ENCODE measurements at places on chromosomes 16 and 17.

DNA sequence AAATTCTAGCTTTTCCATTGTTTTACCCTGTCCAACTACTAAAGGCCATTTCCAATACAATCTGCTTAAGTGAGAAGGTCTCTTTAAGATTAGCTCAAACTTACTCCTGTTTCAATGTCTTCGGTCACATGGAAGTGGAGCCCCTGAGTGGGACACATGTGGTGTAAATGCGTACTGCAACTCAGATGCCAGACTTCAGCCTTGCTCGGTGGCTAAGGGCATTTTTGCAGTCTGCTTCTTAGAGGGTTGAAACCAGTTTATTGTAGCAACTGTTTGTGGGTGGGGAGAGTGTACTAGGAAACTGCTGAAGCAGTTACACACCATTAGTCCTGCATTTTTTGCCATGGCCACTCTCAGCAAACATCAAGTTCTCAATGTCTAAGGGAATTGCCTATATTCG, 140.6 kb downstream of the PARN start:
- DNase-seq, result no peak

DNA sequence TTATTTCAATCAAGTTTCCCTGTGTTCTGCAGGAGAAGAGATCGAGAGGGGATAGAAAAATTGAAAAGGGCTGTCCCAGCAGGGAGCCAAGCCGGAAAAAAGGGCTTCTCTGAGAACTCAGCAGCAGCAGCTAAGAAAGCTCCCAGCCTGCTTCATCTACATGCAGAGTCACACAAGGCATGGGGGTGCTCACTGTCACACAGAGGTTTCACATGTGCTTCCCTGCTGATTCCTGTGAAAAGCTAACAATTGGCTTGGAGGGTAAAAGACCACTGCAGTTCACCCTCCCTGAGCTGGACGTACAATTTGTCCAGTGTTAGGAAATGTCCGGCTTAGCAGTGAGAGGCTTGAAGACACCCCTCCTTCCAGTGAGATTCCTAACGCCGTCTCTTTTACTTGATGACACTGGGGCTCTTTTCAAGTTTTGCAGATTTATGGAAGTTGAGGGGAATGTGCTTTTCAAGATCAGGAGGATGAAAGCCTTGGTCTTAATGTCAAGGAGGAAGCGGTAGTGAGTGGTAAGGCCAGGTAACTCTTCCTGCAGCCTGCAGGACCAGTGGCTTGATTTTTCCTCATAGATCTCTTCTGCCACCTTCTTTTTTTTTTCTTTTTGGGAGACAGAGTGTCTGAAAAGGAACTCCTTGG, 85.6 kb downstream of the WNT3 start:
- no peak for DNase-seq

DNA sequence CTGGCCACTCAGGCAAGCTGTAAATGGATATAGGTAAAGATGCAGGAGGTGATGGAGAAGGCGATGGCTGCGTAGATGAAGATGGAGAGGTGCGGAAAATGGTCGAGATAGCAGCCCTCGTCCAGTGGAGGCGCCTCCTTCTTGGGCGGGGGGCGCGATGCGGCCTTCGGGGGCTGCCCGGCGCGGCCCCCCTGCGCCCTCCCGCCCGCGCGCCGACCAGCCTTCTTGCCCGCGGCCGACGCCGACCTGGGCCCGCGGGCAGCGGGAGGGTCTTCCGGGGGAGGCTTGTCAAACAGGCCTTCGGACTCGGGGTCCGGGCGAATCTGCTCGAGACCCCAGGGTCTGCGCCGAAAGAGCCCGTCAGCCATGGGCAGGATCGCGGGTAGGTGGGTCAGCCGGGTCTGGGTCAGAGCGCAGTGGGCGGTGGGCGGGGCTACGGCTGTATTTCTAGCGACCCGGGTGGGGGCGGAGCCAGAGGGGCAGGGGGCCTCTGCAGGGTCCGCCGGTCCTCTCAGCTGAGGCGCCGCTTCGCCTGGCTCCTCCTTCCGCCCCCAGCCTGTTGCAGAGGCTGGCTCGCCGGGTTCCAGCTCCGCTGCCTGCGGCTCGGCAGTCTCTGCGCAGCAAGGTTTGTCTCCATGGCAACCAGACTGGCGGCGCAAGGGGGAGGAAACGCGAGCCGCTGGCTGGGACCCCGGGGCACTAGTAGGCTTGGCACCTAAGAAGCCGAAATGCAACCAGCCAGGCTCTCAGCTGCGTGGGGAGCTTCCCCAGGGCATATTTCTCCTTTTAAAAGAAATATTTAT, 14.4 kb downstream of the MIS12 start:
- DNase-seq, result peak; percentile 50

GRCh38 chr17:69069226-69069750, 8.6 kb upstream of the ABCA9 start:
- no peak for DNase-seq

DNA sequence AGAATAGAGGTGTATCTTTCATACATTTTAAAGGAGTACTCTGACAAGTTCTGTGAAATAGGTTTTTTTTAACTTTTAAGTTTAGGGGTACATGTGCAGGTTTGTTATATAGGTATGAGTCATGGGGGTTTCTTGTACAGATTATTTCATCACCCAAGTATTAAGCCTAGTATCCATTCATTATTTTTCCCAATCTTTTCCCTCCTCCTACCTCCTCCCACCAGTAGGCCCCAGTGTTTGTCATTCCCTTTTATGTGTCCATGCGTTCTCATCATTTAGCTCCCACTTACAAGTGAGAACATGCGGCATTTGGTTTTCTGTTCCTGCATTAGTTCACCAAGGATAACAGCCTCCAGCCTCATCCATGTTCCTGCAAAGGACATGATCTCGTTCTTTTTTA, 175.5 kb downstream of the CYB561 start:
- no peak for DNase-seq
